ENCODE measurements at places on chromosomes 12 and 14.

GRCh38 chr12:18320036-18320617 is 58.8 kb downstream of the PIK3C2G start:
- DNase-seq: no peak

DNA sequence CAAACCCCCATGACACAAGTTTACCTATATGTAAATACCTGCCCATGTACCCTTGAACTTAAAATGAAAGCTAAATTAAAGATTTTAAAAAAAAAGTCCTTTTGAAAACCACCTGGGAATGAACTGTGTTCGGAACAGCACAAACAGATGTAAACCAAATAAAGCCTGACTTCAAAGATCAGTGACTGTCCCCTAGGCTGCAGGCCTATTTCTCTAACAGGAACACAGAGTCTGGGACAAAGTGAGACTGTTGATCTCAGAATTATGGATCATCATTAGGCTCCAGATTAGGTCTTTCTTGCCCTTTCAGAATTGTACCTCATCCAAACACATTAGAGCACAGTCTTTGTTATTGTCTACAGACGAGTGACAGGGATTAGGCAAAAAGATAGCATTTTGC is 54.6 kb downstream of the PAH start:
- DNase-seq: no peak

DNA sequence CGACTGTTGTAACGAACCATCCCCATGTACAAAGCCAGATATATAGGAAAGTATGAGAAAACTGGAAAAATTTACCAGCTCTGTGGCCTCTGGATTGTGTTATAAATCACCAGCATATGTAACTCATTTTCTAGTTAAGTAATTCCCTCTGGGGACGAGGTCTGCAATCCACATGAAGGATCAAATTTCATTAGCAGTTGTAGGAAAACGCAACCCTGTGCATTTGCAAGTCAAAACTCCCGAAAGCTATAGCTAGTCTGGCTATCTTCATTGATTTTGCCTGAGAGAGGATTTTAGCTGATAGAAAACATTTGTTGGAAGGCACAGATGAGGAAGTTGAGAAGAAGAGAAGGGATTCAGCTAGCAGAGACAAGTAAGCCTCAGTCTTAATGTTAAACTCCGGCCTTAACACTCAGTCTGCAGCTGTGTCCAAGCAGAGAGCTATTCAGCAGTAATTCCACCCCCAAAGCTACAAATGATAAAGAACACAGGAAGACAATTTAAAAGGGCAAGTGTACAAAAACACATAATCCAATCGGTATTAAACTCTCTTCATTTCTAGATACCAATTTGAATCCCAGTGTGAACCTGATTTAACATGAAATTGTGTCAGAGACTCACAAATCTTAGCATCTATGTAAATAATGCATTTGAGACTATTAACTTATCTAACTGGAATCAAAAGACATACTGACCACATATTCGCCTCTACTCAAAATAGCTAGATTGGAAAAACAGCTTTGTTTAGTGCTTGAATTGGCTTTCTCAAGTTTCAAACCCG is 54.2 kb upstream of the CERS5 start:
- no peak for DNase-seq

GRCh38 chr12:116612436-116612835 is 53.3 kb downstream of the MAP1LC3B2 start:
- no peak for DNase-seq

GRCh38 chr12:53231921-53232645 is at the start of gene RARG:
TSS of gene RARG (minus strand) at chr12:53232209. CDS start at chr12:53227545, 4,664 bp downstream.
- peak; percentile 88 for DNase-seq

DNA sequence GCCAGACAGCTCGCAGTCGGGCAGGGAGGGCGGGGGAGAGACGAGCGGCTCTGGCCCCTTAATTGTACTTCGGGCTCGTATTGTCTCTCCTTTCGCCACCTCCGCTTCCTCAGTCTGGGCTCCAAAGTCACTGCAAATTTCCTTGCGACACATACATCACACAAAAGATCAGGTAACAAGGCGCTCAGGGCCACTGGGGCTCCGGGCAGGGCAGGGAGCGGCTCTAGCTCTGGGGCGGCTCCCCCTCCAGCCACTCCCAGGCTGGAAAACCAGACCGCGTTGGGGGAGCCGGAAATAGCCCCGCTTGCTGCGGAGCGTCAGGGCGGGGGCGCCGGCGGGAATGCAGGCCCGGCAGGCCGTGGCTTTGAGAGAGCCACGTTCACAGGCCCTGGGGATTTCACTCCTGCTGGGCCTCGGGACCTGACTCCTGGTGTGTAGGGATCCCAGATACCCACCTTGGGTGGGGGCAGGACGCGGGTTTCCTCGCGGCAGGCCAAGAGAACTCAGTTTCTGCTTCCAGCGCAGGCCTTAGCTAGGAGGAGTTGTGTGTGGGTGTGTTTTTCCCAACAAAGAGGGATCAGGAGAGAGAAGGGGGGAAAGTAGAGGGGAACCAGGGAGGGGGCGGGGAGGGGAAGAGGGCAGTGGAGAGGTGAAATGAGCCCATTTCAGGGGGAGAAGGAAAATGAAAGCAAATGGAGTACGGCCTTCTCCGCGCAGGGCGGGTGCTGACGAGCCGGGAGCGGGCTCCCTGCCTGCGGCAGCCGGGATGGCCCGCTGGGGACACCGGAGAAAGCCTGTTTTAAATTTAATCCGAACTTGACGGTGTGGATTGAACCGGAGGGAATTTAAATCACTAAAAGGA is 4.4 kb upstream of the HOXC9 start:
- no peak for DNase-seq

DNA sequence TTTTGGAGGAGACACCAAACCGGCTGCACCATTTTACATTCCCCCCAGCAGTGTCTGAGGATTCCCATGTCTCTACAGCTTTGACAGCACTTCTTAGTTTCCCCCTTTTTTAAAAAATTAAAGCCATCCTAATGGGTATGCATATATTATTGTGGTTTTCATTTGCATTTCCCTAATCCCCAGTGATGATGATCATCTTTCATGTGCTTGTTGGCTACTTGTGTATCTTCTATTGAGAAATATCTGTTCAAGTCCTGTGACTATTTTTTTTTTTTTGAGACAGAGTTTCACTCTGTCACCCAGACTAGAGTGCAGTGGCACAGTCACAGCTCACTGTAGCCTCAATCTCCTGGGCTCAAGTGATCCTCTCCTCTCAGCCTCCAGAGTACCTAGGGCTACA is 23.2 kb upstream of the ASPG start:
- DNase-seq: no peak

GRCh38 chr12:108356835-108357806 is 18.0 kb upstream of the CMKLR1 start:
- DNase-seq: no peak

GRCh38 chr12:7787574-7788293 is 1.5 kb upstream of the NANOG start:
- DNase-seq: no peak

- DNase-seq: no peak
Measured at GRCh38 chr12:24803430-24804245, 145.3 kb downstream of the BCAT1 start.

- DNase-seq: no peak
Measured at GRCh38 chr12:124525455-124525854, 42.0 kb downstream of the NCOR2 start.

DNA sequence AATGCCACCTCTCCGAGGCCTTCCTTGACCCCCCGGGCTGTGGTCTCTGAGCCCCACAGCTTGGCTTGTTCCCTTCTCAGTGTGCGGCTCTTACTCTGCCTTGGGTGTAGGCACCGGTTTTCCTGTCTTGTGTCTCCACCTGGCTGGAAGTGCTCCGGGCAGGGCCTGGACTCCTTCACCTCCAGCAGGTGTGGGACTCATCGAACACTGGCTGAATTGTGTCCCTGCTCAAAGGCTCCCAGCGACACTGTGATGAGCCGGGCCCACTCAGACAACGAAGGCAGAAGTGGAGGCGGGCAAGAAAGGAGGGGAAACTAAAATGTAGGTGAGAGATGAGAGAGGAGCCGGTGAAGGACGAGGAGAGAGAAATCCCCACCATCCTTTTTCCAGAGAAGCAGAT is 18.0 kb downstream of the TMEM63C start:
- DNase-seq: no peak

DNA sequence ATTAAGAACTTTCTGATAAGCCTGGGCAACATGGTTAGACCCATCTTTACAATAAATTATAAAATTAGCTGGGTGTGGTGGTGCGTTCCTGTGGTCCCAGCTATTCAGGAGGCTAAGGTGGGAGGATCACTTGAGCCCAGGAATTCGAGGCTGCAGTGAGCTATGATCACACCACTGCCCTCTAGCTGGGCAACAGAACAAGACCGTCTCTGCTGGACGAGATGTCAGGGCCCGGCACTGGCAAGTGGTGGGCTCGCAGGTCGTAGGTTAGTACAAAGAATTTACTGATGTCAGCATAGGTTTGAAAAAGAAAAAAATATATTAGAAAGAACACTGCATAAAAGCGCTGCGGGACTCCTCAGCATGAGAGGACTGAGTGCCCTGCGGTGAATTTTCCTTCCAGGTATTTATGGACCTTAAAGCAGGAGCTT is 15.7 kb upstream of the VSIG10 start:
- DNase-seq: no peak

GRCh38 chr12:25014961-25015360 is 66.1 kb upstream of the BCAT1 start:
- no peak for DNase-seq

DNA sequence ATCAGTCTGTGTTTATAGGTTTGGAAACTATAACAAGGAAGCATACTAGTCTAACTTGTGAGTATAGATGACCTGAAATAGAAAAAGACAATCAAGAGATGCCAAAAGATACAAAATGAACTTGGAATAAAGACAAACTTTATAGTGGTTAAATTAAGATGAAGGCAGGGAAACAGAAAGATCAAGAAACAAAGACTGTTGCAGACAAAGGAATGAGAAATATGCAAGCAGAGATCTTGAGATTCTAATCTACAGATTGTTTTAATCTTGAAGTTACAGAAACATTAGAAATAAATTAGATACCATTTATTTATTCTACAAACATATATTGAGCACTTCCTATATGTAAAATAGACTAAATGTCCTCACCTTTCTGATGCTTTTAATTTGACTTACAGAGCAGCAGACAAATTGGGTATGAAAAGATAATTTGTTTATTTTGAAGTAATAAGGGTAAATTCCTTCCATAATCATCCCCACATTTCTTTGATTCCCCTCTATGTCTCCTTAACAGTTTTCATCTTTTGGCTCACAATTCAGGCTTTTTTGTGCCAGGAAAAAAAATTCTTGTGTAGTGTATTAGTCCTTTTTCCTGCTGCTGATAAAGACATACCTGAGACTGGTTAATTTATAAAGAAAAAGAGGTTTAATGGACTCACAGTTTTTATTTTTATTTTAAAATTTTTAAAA is 134.4 kb downstream of the KITLG start:
- DNase-seq: no peak

DNA sequence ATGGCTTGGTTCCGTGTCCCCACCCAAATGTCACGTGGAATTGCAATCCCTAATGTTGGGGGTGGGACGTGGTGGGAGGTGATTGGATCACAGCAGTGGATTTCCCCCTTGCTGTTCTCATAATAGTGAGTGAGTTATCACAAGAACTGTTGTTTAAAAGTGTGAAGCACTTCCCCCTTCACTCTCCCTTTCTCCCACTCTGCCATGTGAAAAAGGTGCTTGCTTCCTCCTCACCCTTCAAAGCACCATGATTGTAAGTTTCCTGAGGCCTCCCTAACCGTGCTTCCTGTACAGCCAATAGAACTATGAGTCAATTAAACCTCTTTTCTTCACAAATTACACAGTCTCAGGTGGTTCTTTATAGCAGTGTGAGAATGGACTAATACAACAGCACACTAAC is 5.3 kb upstream of the CEP128 start:
- no peak for DNase-seq

GRCh38 chr14:71764701-71765382 is 167.4 kb upstream of the RGS6 start:
- DNase-seq: no peak

- DNase-seq: no peak
Measured at GRCh38 chr14:29897181-29897580, 30.5 kb downstream of the PRKD1 start.

DNA sequence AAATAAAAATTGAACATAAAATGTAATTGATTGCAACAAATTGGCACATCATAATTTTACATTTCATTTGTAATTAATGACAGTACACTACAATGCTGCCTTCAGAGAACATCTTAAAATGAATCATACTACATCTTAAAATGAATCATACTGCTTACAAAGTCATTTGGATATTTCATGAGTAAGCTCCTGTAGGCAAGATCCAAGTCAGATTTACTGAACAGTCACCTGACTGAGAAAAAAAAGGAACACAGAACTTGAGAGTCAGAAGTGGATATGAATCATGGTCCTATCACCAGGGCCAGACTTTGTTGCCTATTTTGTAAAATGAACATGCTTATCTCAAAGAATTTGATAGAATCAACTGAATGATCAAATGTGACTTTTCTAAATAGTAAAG is 32.7 kb upstream of the FBLN5 start:
- no peak for DNase-seq
